ENCODE measurements at places on chromosomes 1 and 21.
A peak's percentile ranks its signal among the peaks of the same experiment; 100 is the strongest.

- DNase-seq = peak; percentile 89
These were observed 53.5 kb upstream of the TARBP1 start for GRCh38 chr1:234532503-234532922.

- no peak for DNase-seq
These were observed 32.4 kb upstream of the BMP8A start for GRCh38 chr1:39458991-39459390.

- no peak for DNase-seq
These were observed 42.7 kb downstream of the SLC45A1 start for GRCh38 chr1:8360493-8361197.

DNA sequence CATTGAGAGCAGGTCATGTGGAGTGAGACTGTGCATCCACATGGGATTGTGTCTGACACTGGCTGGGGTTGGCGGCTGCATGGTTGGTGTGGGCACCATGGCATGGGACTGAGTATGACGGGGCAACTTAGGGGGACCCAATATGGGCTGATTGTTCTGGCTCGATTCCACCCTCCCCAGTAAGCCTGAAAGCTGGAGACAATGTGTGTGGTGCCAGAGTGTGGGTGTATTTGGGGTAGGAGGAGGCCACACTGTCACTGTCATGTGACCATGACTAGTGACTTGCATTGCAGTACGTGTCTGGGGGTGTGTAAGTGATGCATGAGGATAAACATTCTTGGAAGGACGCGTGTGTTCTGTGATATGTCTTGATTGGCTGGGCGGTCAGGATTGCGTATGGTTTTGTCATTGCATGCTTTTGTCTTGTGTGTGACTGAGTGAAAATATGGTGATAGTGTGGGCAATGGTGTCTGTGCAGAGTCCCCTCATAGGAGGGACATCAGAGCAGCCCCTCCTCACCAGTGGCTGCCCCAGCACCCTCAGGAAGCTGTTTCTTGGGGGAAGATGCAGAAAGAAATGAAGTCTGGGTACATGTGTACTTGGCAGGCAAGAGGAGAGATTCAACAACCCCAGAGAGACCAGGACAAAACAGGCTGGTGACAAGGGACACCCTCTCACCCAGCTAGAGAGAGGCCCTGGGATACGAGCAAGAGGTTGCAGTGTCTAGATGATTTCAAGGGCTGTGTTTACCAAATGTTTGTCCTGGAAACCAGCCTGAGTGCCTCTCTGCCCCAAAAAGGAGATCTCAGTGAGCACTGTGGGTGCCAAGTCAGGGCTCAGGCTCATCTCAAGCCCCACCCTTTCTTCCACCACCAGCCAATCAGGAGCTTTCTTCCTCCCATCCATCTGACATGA lies 36.3 kb downstream of the SDC3 start:
- peak; percentile 91 for DNase-seq

DNA sequence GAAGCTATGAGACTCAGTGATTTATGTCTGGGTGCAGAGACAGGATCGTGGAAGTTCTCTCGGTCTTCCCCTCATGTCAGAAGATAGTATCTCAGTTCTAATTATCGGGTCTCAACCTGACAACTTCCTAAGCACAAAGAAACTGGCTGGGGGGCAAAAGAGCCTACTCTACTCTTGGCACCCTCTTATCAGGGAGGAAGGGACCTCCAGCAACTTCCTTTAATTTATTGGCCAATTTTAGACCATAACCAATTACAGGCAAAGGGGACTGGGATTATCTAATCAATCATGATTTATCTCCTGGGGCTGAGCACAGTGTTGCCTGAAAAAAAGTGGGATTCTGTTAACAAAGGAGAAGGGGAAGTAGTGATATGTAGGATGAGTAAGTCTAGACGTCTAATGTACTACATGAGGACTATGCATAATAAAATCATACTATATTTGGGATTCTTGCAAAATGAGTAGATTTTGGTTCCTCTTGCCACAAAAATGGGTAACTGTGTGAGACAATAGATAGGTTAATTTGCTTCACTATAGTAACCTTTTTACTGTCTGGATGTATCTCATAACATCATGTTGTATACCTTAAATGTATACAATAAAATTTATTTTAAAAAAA lies 98.8 kb downstream of the ZFYVE9 start:
- peak; percentile 52 for DNase-seq

DNA sequence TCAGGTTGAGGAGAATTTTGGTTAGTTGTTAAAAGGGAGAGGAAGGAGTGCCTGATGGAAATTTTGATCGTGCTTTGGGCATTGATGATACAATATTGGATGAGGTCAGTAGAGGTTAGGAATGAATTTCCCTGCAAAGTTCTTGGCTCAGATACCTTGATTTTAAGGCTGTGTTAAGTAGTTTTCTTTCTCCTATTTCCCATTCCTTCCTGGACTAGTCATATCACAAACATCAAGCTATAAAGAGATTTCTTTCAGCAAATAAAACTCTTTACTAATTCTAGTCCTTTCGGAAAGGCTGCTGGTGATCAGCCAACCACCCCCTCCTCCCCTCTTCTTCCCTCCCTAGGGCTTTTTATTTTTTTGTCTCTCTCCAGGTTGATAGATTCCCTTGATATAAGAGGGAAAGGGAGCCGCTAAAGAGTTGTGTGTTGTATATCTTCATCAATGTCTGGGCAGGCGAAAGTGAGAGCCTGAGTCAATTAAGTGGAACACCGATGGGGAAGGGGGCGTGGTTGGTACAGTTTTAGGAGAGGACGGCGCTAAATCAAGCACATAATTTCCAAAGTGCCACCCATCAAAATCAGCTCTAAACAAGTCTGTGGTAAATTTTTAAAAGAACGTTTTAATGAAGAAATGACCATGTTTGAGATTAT lies 100.1 kb upstream of the PLXNA2 start:
- no peak for DNase-seq

DNA sequence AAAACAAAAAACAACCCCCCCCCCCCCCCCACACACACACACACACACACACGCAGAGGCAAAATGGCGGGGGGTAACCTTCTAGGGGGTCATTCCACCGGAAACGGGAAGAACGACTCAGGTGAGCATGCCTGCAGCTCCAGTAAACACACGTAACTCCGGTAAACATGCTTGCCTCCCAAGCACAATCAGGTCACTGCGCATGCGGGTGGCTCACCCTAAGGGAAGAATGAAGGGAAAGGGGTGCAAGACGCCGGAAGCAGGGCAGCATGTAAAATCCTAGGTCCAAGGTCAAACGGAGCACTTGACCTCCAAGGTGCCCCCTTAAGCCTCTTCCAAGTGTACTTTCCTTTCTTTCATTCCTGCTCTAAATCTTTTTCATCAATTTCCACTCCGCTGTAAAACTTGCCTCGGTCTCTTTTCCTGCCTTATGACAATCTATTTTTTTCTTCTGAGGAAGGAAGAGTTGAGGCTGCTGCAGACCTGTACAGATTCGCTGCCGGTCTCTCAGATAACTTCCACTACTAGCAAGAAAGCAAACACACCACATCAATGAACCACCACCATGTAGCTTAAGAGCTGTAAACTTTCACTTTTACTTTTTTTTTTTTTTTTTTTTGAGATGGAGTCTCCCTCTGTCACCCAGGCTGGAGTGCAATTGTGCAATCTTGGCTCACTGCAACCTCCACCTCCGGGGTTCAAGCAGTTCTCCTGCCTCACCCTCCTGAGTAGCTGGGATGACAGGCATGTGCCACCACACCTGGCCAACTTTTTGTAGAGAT lies 21.0 kb upstream of the CBR3 start:
- no peak for DNase-seq

DNA sequence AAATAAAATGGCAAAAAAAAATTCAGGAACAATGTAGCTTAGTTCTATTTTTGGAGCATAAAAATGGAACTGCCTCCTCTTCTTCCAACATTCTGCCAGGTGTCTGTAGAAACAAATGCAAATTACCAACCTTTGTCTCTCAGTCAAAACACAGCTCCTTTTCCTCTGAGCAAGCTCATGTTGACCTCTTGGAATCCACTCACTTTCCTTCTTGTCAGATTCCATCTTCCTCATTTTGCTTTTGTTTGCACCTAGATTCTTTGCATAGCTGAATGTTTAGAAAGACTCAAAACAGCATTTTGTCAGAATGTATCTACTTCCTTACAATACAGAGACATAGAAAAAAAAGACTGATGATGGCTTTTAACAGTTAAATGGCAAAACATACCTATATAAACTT lies 178.2 kb downstream of the ADGRL2 start:
- no peak for DNase-seq

DNA sequence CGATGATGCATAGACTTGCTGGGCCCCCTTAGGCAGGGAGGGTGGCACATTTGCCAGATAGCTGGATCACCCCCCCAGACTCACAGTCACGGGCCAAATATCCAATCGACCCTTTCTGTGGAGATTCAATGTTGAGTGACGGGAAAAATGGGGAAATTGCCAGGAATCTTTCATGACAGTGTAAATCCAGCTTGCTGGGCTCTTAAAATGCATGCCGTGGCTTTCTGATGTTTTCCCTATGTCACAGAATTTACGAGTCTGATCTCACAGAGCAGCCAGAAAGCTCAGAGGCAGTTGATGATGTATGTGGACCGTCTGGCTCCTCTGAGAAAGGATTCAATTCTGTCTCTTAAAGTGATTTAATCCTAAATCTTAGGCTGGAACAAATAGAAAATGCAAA lies 150.1 kb upstream of the ZNF644 start:
- DNase-seq = no peak

- DNase-seq = no peak
These were observed 45.8 kb downstream of the SSBP3 start for GRCh38 chr1:54360165-54361005.

- DNase-seq = peak; percentile 19
These were observed 5.0 kb downstream of the TAF5L start for GRCh38 chr1:229620876-229621275.

DNA sequence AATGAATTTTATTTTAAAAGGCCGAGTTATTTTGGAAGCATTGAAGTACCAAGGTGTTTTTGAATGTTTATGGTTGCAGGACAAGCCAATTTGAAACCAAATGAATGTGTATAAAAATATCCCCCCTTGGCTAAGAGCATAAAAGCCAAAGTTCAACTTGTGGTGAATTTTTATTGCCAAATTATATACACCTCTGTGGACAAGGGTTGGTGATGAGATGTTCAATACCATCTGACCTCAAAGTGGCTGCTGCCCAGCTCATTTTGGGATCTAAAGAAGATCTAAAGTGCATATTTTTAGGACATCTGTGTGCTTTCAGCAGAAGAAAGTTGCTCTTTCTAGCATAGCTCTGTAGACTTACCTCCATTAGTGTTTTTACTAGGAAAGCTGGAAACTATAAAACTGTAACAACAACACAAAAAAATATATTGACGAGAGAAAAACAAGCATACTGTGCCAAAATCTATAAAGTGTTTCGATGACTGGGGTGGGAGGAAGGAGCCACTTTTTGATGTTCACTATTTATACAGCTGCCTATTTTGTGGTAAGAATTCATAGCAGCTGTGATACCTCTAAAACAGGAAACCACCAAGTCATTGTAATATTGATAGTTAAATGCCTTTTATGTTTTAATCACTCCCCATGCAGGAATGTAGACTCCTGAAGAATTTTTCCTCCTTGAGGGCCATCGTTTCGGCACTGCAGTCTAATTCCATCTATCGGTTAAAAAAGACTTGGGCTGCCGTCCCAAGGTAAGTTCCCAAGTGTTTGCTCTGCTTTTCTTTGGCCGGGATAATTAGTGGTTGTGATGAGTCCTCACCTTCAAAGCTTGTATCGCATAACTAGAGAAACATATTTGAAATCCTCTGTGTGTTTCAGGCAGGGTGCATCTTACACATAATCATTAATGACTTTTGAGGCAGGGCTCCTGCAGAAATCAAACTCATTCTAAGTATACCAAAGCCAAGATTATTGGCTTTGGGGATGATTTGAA lies 83.2 kb downstream of the RGL1 start:
- DNase-seq = no peak

DNA sequence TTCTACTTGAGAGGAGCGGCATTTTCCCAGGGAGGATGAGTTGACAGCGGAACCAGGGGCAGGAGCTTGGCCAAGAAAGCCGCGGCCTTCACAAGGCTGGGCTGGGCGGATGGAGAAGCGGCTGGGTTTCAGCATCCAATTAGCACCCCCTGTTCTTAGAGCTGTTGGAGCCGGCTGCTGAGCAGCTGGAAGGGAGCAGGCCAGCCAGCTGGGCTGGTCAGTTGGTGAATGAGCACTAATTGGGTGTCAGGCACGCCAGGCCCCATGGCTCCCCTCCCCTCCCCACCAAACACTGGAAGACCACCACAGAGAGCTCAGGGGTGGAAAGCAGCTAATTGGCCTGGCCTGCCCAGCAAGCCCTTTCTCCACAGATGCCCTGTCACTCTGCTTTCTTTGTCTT lies 245.6 kb downstream of the RRAGC start:
- DNase-seq = no peak

- DNase-seq = no peak
These were observed 237.9 kb downstream of the FOXD2 start for GRCh38 chr1:47675721-47676120.

DNA sequence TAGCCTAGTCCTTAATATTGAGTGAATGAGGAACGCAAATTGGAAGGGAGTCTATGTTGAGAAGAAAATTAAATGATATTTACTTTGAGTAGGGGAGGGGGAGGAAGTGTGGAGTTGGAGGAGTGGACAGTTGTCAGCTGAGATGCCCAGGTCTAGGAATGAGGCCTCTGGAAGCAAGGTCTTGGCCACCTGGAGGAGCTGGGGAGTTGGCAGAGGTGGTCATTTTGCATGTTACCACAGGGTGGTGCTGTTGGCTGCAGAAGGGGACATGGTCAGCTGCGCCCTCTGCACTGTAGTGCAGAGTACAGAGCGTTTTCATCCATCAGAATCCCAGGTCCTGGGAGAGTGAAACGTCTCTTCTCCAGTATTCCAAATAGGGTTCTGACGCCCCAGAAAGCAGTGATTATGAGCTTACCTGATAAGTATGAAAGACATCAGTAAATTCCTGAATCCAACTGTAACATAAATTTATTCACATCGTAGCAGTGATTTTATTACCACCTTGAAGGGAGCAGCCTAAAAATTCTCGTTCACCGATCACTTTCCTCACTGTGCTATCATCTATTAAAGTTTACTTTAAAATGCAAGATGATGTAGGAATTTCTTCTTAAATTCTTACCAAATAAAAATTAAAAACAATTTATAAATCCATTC lies 13.8 kb downstream of the PARK7 start:
- DNase-seq = peak; percentile 40

DNA sequence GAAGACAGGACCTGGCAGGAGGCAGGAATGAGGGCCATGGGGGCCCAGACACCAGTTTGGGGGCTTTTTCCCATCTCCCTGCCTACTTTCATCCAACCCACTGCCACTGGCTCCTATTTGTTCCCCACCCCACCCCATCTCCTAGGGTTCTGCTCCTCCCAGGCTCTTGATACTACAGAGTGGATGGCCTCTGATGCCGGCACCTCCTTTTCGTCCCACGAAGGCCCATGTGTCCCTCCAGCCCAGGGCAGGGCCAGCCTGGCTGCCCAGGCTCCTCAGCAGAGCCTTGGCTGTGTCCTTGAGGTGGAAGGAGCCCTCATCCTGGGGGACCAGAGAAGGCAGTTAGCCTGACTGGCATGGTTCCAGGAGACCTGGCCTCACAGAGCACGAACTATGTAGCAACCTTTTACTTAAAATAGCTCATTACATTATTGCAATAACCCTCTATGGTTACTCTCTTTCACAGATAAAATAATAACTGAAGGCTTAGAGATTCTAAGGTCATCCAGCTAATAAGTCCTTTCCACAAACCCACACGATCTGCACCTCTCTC lies 3.5 kb downstream of the POMGNT1 start:
- DNase-seq = no peak

GRCh38 chr1:65467536-65467935 lies 47.1 kb downstream of the LEPR start:
- no peak for DNase-seq

GRCh38 chr1:67711855-67712212 lies 26.8 kb downstream of the GADD45A start:
- DNase-seq = no peak
